Naive B cell (primary cell): ENCODE measurements at places on chromosomes 2 and 18. TPM values are rescaled to one million over a fixed set of nuclear protein-coding genes. Genes with fewer than 3 reads are reported as not detected.

DNA sequence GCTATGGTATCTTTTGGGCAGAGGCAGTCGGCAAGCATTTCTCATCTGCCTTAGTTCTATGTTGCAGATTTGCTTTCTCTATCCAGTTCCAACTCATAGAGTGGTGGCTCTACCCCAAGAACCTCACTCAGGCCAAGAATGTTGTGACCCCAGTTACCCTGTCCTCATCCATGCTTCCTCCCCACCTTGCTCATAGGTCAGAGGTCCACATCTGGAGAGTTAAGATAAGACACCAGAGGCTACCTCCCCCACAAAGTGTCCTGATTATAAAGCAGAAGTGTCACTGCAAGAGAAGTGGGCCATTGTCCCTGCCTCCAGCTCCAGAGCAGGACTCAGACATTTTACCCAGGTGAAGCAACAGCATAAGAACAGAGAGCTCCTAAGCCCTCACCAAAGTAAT, 276.8 kb upstream of the CHST9 start:
- H3K27ac ChIP-seq = no peak overlapping the region
- H3K36me3 ChIP-seq = no peaks in the 10 kb centered on the region
- no peaks in the 10 kb centered on the region for H3K27me3 ChIP-seq

GRCh38 chr2:48482313-48482712, 47.6 kb upstream of the STON1 start:
- DNase-seq = no peak
- no peaks in the 10 kb centered on the region for H3K27me3 ChIP-seq
- no peak overlapping the region for H3K4me3 ChIP-seq
- no peaks in the 10 kb centered on the region for H3K4me1 ChIP-seq
- H3K36me3 ChIP-seq = peaks cover 20% of the 10 kb centered on the region

DNA sequence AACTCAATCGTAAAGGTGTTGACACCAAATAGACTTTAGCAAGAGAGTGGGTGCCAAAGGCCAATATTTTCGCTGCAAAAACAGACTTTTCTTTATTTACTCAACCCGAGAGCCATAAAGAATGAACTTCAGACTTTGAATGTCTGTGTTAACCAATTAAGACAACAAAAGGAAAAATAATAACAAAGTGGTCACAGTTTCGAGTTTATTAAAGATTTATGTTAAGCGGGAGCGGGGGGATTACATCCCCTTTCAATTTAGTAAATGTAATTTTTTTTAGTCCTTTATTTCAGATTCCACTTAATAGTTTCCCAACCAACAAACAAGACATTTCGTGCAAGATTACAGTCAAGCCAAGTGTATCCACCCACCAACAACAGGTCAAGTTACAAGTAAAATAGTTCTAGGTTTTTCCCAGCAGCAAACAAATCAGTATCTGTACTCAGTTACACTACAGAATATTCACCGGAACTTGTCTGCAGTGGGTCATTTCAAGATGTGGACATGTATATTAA, 9.0 kb downstream of the CDH2 start:
- H3K27ac ChIP-seq = no peak overlapping the region
- H3K4me1 ChIP-seq = no peaks in the 10 kb centered on the region
- no peaks in the 10 kb centered on the region for H3K36me3 ChIP-seq

The C2orf81 gene
- 7.9 TPM for polyA plus RNA-seq

The SPDYA gene
- polyA plus RNA-seq = not detected

DNA sequence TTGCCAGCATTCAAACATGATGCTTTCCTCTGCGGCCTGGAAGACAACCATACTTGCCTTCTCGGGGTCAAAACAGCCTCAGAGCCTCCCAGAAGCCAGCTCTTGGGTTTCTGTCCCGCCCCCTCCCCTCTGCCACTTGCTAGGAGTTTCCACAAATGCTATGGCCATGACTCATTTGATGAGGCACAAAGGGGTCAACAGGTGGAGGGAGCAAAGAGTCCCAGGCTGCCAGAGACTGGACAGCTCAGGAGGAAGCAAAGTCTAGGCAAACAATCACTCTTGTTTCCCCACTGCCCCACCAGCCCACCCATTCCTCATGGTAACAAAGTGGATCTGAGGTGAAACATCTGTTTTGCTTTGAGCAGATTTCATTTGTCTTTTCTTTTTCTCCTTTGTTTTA, 551.1 kb downstream of the TNS1 start:
- no peak overlapping the region for H3K4me3 ChIP-seq
- no peak overlapping the region for H3K27ac ChIP-seq
- H3K4me1 ChIP-seq = no peaks in the 10 kb centered on the region
- no peak for DNase-seq

DNA sequence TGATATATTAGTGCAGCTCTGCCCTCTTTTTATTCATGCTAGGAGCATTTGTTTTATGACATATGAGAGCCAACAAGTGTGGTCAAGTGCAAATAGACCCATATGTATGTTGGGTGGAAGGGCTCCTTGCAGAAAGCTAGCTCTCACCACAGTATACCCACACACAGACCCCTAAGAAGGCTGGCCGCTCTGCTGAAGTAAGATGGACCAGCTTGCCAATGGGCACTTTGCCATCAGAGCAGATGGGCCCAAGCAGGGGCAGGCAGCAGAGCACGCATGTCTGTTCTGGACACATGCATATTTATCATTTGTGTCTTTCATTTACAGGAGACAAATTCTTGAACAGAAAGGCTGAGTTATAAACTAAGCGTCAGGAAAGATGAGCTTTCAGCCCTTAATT, 187.5 kb upstream of the DTNA start:
- DNase-seq = no peak
- no peaks in the 10 kb centered on the region for H3K36me3 ChIP-seq
- no peaks in the 10 kb centered on the region for H3K4me1 ChIP-seq
- H3K4me3 ChIP-seq = no peak overlapping the region
- H3K27ac ChIP-seq = no peak overlapping the region
- no peaks in the 10 kb centered on the region for H3K27me3 ChIP-seq

The MSTN gene
- not detected for polyA plus RNA-seq

DNA sequence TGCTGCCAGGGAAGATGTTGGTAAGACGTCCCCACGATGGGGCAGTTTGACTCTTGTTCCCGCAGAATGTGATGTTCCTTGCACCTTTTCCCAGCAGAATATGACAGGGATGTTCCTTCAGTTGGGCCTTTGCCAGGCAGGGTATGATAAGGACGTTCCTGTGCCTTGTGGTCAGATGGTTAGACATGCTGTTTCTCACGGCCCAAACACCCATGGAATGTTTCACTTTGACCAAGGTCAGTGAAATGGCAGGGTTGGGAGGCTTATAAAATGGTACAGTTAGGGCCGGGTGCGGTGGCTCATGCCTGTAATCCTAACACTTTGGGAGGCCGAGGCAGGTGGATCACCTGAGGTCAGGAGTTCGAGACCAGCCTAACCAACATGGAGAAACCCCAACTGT, 40.3 kb upstream of the YPEL5 start:
- H3K4me3 ChIP-seq = no peak overlapping the region
- peaks cover 16% of the 10 kb centered on the region for H3K27me3 ChIP-seq
- H3K4me1 ChIP-seq = no peaks in the 10 kb centered on the region

DNA sequence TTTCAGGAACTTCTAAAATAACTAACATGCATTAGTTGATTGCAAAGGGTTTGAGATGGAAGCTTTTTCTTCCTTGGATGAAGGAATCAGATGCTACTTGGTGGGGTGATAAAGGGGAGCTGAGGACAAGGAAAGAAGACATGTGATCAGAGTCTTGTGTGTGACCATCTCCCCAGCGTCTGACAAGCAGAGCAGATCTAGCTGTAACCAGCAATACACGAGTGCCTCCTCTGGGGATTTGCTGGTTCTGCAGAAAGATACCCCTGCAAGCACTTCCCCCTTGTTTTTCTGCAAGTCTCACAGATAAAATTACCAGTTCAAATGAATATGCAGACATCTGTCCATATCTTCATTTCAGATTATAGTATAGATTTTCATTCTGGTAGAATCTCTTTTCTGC, 2.7 kb downstream of the CDH7 start:
- peaks cover 7% of the 10 kb centered on the region for H3K36me3 ChIP-seq
- no peak overlapping the region for H3K27ac ChIP-seq
- no peak overlapping the region for H3K4me3 ChIP-seq

- no peak overlapping the region for H3K27ac ChIP-seq
- H3K36me3 ChIP-seq = peaks cover 15% of the 10 kb centered on the region
- H3K27me3 ChIP-seq = no peaks in the 10 kb centered on the region
- H3K4me3 ChIP-seq = no peak overlapping the region
- peaks cover 5% of the 10 kb centered on the region for H3K4me1 ChIP-seq
These were observed 49.9 kb upstream of the TXNDC2 start for GRCh38 chr18:9835825-9836224.

DNA sequence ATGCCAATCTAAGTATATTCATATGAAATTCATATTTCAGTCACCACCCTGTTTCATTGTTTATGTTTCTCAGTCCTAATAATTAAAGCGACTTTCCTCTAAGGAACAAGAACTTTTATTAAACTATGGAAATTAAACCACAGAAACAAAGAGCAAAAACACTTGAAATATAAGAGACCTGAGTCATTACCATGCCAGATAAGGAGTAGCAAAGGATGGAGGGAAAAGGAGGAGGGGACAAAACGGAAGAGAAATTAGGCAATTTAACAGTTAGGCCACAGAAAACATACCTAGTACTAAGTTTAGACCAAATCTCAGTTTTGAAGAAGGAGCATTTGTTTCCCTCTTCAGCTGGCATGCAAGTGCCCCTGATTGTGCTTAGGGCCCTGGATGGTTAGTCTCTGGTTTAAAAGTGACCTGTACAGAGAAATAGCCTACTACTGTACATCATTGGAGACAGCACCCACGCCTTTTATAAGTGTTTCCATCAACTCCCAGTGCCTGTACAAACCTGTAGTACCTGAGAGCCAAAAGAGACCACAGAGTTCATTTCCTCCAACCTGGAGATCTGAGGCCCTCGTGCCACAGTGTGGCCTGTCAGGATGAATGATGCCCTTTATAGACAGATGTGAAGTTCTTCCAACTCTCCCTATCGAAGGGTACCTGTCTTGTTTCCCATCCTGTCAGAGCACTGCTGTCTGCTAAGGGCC, 74.5 kb downstream of the SPATS2L start:
- no peaks in the 10 kb centered on the region for H3K36me3 ChIP-seq
- H3K27ac ChIP-seq = no peak overlapping the region
- no peak overlapping the region for H3K4me3 ChIP-seq
- no peak for DNase-seq

The DYNAP gene
- polyA plus RNA-seq = not detected

DNA sequence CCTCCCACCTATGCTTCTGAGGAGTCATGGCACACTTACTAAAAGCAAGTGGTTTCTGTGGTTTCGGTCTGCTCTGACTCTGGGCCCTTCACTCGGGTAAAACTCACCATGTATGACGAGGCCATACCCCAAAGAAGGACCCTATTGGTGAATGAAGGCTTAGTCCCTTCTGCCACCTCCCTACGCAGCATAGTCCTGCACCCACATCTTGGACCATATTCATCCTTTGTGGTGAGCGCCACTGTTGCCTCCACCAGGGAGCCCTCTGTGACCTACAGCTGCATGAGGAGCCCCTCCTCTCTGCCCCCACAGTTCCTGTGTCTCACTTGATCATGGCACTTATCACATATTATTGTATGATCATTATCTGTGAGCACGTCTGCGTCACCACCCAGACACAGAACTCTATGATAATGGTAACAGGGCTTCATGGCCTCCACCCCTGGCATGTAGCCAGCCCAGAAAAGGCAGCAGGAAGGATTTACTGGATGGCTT, 113.3 kb downstream of the TFCP2L1 start:
- peaks cover 34% of the 10 kb centered on the region for H3K27me3 ChIP-seq
- H3K4me1 ChIP-seq = no peaks in the 10 kb centered on the region
- no peak overlapping the region for H3K4me3 ChIP-seq
- H3K36me3 ChIP-seq = peaks cover 7% of the 10 kb centered on the region

DNA sequence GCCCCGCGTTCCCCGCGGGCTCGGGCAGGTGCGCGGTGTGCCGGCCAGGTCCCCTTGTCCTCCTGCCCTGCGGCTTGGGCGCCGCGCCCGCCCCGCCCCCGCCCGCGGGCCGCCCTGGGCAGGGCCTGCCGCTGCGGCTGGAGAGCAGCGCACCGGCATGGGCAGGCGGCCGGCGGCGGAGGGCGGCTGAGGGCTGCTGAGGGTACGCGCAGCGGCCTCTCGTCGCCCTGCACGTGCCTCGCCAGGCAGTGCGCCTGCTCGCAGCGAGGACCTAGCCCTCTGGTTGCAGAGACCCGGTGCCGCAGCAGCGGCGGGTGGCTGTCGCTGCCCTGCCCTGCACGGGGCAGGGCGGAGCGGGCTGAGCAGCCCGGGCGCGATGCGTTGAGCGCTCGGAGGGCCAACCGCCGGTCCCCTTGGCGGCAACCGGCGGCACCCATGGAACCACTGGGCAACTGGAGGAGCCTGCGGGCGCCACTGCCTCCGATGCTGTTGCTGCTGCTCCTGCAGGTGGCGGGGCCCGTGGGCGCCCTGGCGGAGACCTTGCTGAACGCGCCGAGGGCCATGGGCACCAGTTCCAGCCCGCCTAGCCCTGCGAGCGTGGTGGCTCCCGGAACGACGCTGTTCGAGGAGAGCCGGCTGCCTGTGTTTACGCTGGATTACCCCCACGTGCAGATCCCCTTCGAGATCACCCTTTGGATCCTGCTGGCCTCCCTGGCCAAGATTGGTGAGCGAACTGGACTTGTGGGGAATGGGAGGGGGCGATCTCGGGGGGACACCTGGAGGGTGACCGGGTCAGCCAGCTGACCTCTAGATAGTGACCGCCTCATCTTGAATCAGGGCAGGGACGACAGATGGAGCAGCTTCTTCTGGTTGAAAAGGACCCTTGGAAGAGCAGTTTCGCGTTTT, at the start of gene SLC9A2:
SLC9A2 (plus strand) TSS at position 140 of the 906 bp plus-strand sequence; CDS start at position 436, 296 bp downstream.
- H3K4me1 ChIP-seq = peaks cover 10% of the 10 kb centered on the region
- no peak within 1 kb of the TSS for H3K27ac ChIP-seq
- no peaks in the 10 kb centered on the region for H3K36me3 ChIP-seq
- H3K4me3 ChIP-seq = peak within 1 kb of the TSS; percentile 66

- H3K36me3 ChIP-seq = no peaks in the 10 kb centered on the region
- H3K27me3 ChIP-seq = no peaks in the 10 kb centered on the region
- no peak for DNase-seq
- H3K27ac ChIP-seq = no peak overlapping the region
These were observed 162.1 kb upstream of the UNC80 start for GRCh38 chr2:209609531-209609930.

The LCT gene
- polyA plus RNA-seq = not detected

DNA sequence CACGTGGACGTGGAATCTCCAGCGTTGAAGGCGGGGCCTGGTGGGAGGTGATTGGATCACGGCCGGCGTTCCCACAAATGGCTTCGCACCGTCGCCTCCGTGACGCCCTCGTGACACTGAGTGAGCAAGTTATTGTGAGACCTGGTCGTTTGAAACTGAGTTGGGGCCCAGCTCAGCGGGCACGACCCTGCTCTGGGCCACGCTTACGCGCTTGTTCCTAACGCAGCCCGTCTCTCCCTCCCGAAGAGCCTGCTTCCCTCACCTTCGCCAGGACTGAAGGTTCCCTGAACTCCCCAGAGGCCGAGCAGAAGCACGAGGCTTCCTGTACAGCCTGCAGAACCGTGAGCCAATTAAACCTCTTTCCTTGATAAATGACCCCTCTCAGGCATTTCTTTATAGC, 121.8 kb downstream of the RTP5 start:
- H3K36me3 ChIP-seq = peaks cover 11% of the 10 kb centered on the region
- no peaks in the 10 kb centered on the region for H3K27me3 ChIP-seq
- H3K4me1 ChIP-seq = peaks cover 25% of the 10 kb centered on the region
- no peak overlapping the region for H3K4me3 ChIP-seq
- DNase-seq = no peak

- H3K36me3 ChIP-seq = no peaks in the 10 kb centered on the region
- H3K27ac ChIP-seq = no peak overlapping the region
- no peak for DNase-seq
- H3K27me3 ChIP-seq = peaks cover 17% of the 10 kb centered on the region
These were observed 101.2 kb downstream of the RAPGEF4 start for GRCh38 chr2:172836827-172837226.

- no peak overlapping the region for H3K4me3 ChIP-seq
- no peak overlapping the region for H3K27ac ChIP-seq
- no peaks in the 10 kb centered on the region for H3K36me3 ChIP-seq
- H3K4me1 ChIP-seq = no peaks in the 10 kb centered on the region
These were observed 150.7 kb upstream of the DLX2 start for GRCh38 chr2:172253190-172254052.

The ZAP70 gene
- 3.6 TPM for polyA plus RNA-seq
